CD4-positive, alpha-beta T cell treated with Interleukin-12 subunit alpha and Interleukin-12 subunit beta, for 1 hour (primary cell): ENCODE measurements at places on chromosomes 4 and X.

GRCh38 chrX:1941321-1941720 is 326.5 kb downstream of the ASMT start:
- DNase-seq: no peak

DNA sequence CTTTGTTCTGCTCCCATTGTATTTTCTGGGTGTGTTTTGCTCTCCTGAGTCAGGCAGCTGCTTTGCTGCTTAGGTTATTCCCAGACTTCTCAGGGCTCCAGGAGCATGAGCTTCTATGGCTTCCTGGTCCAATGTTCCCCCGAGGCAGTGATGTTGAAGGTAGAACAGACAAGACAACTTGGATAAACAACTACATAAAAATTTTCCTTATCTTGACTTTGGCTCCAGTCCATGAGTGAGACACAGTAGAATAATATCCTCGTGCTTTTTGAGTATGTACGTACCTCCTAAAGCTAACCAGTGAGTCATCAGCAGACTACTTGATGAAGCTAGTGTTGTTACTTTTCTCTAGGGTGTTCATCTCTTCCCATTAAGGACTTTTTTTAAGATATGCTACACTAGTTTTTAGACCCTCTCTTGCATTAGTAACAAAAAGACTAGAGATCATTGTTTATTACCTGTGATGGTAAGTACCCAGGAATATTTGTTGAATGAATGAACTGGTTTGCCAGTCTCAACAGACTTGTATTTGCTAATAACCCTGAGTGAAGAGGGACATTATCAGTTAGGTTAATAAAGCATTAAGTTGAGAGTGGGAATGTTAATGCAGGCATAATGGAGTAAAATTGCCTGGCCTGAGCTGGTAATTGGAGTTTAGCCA is 131.9 kb downstream of the FHIP1A start:
- DNase-seq: no peak

DNA sequence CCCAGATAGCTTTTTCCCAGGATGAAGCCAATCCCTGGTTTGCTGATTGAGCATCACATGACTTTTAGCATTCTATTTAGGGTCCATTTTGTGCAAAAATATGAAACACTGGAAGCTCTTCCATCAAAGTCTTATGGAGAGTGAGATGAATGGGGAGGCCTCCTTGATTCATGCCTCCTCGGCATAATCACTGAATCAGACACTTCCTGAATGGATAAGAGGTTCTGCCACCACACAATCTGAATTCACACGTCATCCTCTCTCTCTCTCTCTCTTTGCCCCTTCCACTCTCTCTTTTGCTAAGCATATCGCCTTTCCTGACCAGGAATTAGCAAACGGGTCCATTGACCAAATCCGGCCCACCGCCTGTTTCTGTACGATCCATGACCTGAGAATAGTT is 68.7 kb downstream of the CRMP1 start:
- DNase-seq: no peak

DNA sequence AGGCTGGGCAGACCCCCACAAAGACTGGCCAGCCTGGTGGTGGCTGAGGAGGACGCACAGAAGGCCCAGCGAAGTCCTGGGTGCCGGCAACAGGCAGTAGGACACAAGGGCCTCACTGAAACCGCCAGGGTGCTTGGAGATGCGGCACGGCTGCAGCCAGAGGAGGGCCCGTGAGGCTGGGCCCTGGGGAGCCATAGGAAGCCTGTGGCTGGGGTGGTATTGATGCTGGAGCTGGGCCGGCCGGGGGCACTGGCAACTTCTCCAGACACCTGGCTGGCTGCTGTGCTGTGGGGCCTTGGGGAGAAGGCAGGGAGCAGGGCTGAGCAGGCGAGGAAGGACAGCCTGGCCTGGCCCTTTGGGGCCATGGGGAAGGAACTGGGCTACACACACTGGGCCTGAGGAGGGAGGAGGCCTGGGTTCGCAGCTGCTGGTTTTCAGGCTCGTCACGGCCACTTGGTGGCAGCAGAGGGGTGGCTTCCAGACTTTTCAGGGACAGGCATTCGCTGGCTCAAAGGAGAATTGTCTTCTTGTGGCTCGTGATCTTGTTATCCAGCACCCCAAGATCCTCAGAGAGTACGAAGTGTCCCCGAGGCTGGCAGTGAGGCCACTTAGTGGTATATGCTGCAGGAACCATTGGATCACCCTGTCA is 37.2 kb downstream of the ATP2B3 start:
- peak; percentile 64 for DNase-seq

DNA sequence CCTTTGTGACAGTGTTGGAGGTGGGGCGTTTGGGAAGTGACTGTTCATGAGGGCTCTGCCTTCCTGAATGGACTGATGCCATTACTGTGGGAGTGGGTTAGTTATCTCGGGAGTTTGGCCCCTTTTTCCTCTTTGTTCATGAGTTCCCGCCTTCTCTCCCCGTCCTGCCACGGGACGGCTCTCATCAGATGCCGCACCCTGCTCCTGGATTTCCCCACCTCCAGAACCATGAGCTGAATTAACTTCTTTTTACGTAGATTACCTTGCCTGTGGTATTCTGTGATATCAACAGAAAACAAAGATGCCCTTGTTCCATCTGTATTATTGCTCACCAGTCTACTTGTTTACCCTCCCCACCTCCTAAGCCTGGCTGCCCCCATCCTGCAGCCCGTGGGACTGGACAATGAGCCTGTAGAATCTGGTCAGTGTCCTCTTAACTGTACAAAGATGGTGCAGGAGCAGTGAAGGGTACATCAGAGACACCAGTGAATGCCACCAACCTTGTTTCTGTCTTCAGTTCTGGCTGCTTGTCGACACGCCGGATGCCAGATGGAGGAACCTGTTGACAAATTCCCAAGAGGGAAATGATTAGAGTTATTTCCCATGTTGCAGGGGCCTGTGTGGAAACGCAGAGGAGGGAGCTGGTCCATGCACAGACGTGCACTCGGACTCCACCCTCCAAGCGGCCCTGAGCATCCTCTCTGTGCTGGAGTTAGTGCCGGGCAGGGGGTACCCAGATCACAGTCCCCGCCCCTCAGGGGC is 104.7 kb downstream of the ABLIM2 start:
- DNase-seq: no peak

- peak; percentile 10 for DNase-seq
Measured at GRCh38 chr4:71050809-71051208, 57.4 kb downstream of the DCK start.

DNA sequence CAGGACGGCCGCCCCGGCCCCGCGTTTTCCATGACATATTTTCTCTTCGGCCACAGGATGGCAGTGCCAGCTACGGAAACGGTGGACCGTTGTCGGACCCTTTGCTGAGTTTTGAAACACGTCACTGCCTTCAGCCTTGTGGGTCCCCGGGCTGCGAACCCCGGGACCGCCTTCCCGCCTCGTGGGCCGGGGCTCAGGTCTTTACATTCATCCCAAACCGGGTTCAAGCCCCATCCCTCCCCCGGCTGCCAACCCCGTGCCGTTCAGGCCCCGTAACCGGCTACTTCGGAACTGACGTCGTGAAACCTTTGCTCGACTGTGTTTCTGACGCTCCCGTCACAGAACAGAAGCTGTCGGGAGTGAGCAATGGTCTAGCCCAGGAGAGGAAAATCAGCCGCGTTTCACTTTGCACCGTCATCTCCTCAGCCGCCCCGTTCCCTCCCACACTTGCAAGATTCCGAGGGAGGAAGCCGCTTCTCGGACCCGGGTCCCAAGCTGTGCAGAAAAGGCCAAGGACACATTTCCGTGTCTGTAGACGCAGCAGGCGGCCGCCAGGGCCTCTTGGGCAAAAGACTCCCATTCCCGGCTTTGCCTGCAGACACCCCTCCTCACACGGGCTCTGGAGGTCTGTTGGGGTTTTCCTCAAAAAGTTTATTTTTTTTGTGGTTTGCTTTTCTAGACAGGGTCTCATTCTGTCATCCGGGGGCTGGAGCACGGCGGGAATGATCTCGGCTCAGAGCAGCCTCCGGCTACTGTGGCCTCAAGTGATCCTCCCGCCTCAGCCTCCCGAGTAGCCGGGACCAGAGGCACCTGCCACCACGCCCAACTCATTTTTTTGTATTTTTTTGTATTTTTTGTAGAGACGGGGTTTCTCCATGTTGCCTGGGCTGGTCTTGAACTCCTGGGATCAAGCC is 41.4 kb upstream of the PPP2R3B start:
- no peak for DNase-seq

- no peak for DNase-seq
Measured at GRCh38 chr4:86965019-86965976, 30.5 kb downstream of the AFF1 start.

GRCh38 chr4:146381263-146381872 is 140.4 kb downstream of the SLC10A7 start:
- DNase-seq: no peak

- no peak for DNase-seq
Measured at GRCh38 chrX:67784712-67785111, 240.9 kb downstream of the AR start.

GRCh38 chr4:32824336-32824735 is 2104.2 kb downstream of the PCDH7 start:
- DNase-seq: no peak

DNA sequence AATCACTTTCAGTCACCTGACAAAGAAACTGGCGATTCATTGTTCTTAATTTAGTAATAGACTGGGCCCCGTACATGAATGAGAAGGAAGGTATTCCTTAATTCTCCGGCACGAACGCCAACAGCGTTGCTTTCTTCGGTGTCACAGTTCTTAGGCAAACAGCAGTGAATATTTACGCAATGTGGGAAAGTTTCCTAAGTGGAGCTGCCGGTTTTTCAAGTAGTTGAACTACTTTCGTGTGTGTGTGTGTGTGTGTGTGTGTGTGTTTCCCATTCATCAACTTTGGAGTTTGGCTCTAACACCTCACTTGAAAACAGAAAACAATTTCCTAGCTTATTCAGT is 651 bp downstream of the NXT2 start:
- DNase-seq: no peak

GRCh38 chr4:54091637-54092404 is 8.1 kb upstream of the GSX2 start:
- DNase-seq: peak; percentile 86

GRCh38 chrX:17547658-17548057 is 172.7 kb downstream of the NHS start:
- no peak for DNase-seq

DNA sequence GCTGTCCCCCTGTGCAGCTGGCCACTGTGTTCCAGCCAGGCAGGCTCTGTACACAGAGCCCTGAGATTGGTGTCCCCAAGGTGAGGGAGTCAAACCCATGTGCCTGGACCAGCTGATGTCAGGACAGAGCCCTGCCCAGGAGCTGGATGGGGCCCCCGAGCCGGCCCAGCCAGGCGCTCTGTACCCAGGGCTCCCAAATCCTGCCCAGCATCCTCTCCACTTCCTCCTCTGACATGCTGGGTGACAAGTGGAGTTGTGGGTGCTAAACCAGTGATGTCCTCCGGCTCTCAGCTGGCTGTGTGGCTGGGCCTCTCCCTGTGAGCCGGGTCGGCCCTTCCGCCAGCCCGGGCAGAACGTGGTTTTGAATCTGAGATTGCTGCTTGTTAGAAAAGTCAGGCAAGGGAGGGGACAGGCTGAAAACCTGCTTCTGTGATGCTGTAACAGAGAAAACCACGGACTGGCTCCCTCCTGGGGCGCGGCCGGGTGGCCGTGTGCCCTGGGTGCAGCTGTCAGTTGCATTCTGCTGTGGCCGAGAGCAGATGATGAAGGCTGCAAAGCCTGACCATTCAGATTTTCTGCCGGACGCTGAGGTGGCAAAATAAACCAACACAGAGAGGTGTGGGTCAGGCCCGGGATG is 7.9 kb upstream of the CPLX1 start:
- no peak for DNase-seq

DNA sequence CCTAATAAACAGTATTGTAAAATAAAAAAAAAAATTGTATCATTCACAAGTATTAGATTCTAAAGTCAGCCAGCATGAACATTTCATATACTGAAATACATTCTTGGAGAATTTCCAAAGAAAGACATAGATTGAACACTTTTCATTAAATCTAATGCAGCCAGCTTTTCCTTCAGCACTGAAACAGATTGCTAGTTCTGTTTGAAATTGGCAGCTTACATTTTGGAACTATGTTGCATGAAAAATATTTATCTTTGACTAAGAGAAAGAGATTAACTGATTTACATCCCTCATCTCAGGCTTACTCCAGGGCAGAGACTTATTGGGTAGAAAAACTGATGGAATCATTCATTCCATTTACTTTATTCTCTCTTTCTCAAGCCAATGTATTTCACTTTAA is 272.7 kb downstream of the PDHA2 start:
- DNase-seq: no peak

GRCh38 chr4:88728146-88728545 is 30.5 kb upstream of the NAP1L5 start:
- no peak for DNase-seq

- DNase-seq: no peak
Measured at GRCh38 chrX:107760304-107761077, 15.1 kb downstream of the TSC22D3 start.

GRCh38 chr4:133129237-133129636 is 19.9 kb upstream of the PCDH10 start:
- no peak for DNase-seq

DNA sequence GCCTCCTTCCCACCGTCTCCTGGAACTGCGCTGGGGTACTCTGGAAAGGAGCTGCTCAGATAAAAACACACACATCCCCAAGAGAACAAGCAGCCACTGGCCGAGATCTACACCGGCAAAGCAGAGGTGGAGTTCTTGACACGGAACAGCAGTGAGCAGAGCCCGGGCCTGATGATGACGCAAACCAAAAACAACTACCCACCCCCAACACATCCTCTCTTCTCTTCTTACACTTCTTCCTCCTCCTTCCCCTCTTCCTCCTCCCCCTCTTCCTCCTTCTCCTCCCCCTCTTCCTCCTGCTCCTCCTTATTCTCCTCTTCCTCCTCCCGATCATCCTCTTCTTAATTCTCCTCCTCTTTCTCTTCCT is 4.6 kb downstream of the PNMA5 start:
- peak; percentile 5 for DNase-seq

GRCh38 chr4:166174717-166175490 is 301.9 kb downstream of the TLL1 start:
- no peak for DNase-seq

GRCh38 chr4:128358231-128358912 is 70.8 kb upstream of the PGRMC2 start:
- no peak for DNase-seq

GRCh38 chrX:42933187-42933586 is 155.2 kb upstream of the PPP1R2C start:
- DNase-seq: no peak

GRCh38 chrX:8048466-8048865 is 121.3 kb upstream of the PNPLA4 start:
- no peak for DNase-seq

- DNase-seq: no peak
Measured at GRCh38 chr4:7904952-7905915, 34.4 kb downstream of the AFAP1 start.

- no peak for DNase-seq
Measured at GRCh38 chrX:28693101-28693500, 105.9 kb downstream of the IL1RAPL1 start.

- DNase-seq: no peak
Measured at GRCh38 chrX:18146954-18147353, 73.7 kb downstream of the BEND2 start.

GRCh38 chr4:123600987-123601904 is 204.7 kb downstream of the SPRY1 start:
- DNase-seq: no peak

GRCh38 chr4:182775075-182775474 is 142.1 kb downstream of the DCTD start:
- no peak for DNase-seq

- no peak for DNase-seq
Measured at GRCh38 chrX:40083120-40083978, 14.4 kb downstream of the BCOR start.

GRCh38 chr4:95869961-95870500 is 30.1 kb downstream of the PDHA2 start:
- no peak for DNase-seq
